COR-L47 (cell line): ENCODE measurements at places on chromosomes 1 and 21.

- DNase-seq, result no peak
Measured at GRCh38 chr1:218620956-218621355, 275.8 kb downstream of the TGFB2 start.

DNA sequence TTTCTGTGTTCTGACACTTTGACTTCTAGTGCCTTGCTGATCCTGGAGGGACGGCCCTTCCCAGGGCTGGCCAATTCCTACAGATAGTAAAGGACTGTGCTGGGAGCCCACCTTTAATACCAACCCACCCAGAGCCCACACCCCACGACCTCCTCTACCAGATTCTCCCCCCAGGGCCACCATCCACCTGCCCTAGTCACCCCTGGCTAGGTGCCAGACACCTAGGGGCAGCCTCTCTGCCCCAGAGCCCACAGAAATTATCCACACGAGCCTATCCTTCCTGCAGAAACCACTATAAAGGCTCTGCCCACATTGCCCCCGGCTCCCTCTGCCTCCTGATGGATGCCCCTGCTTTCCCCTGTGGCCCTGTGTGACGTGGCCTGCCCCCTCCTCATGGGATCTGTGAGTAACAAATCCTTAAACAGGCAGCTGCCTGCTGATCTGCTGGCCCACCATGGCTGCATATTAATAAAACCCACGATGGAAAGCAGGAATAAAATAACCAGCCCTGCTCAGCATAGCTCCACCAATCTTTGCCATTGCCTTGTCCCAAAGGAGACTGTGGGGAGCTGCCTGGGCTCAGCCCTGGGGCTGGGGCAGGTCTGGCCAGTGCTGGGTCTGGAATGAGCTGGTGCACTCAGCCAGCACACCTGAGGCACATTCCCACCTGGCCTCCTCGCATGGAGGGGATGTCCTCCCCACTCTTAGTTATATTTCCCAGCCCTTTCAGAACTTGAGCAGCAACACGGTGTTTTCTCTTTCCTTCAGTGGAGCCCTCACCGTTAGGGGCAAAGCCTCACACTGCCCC is 488.5 kb downstream of the NPHP4 start:
- DNase-seq, result no peak

GRCh38 chr1:203060115-203060514 is 25.7 kb downstream of the MYOG start:
- DNase-seq, result no peak

DNA sequence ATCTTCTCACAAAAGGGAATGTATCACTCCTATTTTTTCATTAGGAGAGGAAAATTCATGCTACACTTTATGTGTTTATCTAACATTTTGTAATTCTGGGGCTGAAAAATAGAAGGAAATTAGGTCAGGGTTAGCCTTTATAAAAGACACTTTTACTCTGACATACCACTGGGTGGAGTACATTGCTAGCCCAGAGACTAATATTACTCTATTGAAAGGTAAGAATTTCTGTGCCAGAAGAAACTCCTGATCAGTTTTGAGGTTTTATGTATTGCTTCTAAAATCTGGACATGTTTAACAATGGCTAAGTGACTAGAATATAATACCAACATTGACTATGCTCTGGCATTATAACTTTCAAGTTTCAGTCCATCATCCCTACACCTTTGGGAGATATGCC is 724.6 kb downstream of the USP25 start:
- DNase-seq, result no peak

DNA sequence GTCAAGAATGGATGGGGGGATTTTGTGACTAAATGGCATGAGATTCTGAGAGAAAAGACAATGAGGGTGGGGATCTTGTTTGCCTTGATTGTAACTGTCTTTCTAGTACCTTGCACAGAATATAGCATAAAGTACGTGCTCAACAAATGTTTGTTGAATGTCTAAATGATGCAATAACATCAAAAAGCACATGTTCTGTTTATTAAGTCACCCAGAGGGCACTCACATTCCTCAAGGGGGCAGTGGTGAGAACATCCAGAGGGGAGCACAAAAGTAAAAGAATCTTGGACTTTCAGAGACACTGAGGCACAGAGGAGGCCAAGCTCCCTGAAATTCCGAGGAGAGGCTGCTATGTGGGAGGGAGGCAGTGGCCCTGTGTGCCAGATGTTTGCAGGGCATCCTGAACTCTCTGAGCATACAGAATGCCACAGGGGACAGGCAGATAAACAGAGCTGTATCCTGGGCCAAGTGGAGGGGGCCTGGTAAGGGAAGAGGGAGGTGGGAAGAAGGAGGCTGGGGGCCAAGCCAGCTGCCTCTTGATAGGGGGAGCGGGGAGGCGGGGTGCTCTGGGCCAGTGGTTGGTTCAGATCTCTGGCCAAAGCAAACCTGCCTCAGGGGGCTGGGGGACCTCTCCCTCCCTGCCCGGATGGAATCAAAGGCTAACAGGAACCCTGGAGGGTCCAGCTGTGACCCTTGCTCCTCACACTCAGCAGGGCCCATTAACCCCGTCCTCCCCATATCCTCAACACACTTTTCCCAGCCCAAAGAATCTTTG is 6.5 kb upstream of the ATP1A2 start:
- no peak for DNase-seq

DNA sequence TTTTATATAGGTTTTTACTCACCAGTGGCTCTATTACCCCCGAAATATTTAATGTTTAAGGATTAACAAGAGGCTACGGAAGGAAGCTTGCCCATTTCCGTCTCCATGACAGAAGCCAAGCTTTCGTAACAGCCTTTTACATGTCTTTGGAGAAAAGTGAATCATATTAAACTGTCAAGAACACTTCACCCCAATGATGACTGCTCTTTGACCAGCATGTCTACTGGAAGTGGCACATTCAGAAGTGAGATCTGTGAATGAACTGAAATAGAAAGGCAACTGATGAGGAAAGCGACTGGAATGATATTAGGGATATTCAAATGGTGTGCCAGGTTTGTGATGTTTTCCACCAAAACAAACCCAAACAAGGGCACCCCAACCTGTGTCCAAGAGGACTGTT is 8.5 kb upstream of the PRDM15 start:
- no peak for DNase-seq

DNA sequence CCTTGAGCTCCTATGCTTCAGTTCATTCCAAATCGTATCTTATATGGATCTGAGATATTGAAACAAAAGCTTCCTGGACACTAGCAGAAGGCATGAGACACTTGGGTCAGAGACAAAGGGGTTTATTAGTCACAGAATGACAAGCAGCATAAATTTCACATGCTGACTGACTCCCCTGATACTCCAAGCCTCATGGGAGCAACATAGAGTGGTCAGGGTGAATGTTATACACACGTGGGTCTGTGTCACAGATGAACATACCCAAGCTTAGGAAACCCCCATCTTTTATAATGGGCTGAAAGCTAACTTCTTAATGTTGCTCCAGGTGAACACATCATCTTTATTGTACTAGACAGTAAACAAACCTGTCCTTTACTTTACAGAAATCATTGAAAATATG is 599.9 kb upstream of the RGS18 start:
- DNase-seq, result no peak

- no peak for DNase-seq
Measured at GRCh38 chr1:88461007-88461406, 223.1 kb upstream of the PKN2 start.

DNA sequence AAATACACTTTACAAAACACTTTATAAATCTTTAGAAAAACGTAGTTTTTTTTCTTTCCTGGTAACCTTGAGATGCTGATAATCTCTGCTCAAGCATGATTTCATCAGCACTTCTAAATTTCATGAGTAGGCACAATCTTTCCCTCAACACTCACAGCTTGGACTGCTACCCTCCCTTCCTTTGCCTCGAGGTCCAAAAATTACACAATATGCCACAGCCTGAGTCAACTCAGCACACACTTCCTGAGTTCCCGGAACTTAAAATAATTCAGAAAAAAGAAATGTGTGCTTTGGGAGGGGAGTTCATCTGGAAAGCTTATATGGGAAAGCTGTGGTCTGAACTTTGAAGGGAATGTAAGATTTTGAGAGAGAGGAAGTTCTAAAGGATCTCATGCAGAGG is 5.9 kb downstream of the CLCA2 start:
- no peak for DNase-seq

DNA sequence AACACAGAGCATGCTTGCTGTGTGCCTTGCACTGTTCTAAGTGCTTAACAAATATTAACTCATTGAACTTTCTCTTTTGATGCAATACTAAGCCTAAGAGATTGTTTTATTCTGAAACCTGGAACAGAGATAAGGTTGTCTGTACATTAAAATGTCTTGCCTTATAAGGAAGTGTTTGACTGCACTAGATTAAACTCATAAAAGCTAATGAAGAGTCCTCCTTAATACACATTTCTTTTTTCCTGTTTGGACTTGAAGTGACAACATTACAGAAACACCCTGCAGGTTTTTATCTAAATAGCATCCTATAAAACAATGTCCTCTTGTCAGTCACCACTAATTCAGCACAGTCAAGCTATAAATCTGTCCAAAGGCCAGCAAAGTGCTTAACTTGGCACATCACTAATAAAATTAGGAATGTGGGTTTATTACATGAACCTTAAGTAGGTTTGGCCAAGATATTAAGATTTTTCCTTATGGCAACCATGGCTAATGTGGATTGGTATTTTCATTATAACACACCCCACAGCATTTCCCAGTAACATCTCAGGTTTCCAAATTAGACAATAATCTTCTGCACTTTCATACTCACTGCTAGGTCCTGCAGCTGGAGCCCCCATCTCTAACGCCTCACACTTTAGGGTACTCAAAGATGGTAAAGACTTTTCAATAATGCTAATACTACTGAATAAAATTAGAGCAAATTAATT is 389.7 kb downstream of the LMO4 start:
- no peak for DNase-seq
